ENCODE measurements at places on chromosomes 6 and 20.

DNA sequence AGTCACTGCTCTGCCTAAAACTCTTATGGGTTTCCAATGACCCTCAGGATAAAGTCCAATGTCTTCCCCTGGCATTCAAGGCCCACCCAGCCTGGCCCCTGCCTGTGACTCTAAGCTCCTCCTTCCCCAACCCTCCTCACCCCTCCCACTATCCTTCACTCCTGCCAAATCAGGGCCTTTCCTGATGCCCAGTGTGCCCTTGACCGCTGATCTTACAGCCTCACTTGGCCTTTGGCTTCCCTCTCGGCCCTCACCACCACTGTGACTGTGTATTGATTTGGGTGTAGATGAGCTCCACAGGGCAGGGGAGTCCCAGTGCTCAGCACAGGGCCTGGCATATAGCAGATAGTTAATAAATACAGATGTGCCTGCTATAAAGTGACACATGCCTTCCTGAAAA lies 115.7 kb downstream of the TOX2 start:
- no peak for DNase-seq

DNA sequence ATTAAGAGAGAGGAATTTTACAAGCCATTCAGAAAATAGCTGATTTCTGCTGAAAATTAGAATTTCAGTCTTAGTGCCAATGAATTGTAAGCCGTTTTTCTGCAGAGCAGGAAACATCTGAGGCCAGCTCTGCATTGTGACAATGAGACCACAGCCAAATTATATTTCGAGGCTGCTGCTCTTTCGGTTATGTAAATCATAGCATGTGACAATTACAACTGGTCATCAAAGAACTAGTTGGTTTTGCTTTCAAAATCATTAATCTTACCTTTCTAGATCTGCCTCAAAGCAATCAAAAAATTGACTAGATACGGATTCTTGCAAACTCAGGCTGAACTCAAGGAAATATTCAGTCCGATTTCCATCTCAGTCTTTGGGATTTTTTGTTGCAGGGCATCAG lies 33.4 kb upstream of the INSM1 start:
- DNase-seq = no peak

DNA sequence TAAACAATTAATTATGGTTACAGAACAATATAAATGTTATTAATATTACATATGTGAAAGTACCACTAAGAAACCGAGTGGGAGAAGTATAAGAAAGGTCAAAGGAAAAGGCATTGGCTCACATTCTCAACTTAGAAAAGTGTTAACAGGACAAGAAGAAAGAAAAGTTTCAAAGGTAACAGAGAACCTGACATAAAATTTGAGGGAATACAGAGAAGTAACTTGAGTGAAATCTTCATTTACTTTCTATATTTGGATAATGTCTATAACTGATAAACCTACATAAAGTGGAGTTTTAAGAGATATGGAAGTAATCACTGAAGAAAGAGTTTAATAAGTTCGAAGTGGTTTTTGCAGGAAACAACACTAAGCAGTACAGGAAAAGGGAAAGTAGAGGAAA lies 30.1 kb downstream of the REPS1 start:
- no peak for DNase-seq

- DNase-seq = no peak
Observed at GRCh38 chr20:43991261-43991660, 76.6 kb downstream of the TOX2 start.

GRCh38 chr6:27592481-27593199 lies 119.7 kb upstream of the ZNF184 start:
- DNase-seq = peak; percentile 89

GRCh38 chr6:39923861-39924260 lies 10.4 kb downstream of the MOCS1 start:
- DNase-seq = no peak

DNA sequence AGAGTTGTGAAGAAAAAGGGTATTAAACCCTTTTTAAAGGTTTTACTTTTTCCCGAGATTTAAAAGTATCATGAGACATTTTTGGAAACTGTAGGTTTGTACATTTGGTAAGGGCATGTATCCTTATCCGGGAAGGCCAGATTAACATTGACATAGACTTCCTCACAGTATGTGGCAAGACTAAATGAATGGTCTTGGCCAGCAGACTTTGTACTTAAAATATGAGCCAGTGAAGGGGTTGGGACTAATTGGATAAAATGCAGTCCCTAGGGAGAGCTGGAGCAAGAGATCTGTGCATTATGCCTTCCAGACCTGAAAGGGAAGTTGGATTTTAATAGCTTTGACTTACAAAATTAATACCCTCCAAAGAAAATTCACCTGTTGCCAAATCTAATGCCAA lies 60.4 kb upstream of the CCN2 start:
- peak; percentile 47 for DNase-seq

GRCh38 chr6:149157126-149157525 lies 160.4 kb upstream of the TAB2 start:
- no peak for DNase-seq

- DNase-seq = no peak
Observed at GRCh38 chr20:43190332-43190953, 737 bp upstream of the PTPRT start.

Data from fibroblast of skin of right quadriceps (primary cell).